NCI-H1436 (cell line): ENCODE measurements at places on chromosomes 6 and 20.

GRCh38 chr20:24701668-24702067 lies 232.2 kb downstream of the SYNDIG1 start:
- DNase-seq: no peak

GRCh38 chr20:10731190-10731965 lies 57.6 kb upstream of the JAG1 start:
- no peak for DNase-seq

GRCh38 chr6:136011475-136011874 lies 160.0 kb downstream of the PDE7B start:
- no peak for DNase-seq

- DNase-seq: no peak
These were observed 1357.7 kb upstream of the GJE1 start for GRCh38 chr6:140775061-140775460.

GRCh38 chr20:63064745-63065711 lies 58.3 kb upstream of the BHLHE23 start:
- DNase-seq: no peak

- DNase-seq: no peak
These were observed 9.1 kb downstream of the PRND start for GRCh38 chr20:4730780-4731179.

GRCh38 chr6:15474196-15474595 lies 188.6 kb downstream of the DTNBP1 start:
- DNase-seq: no peak

- peak; percentile 76 for DNase-seq
These were observed 8.9 kb downstream of the VSTM2L start for GRCh38 chr20:37911838-37912281.

- DNase-seq: no peak
These were observed 106.9 kb upstream of the ADGRF1 start for GRCh38 chr6:47149066-47149465.

- DNase-seq: peak; percentile 57
These were observed 24.4 kb downstream of the CNBD2 start for GRCh38 chr20:35992713-35993335.

- no peak for DNase-seq
These were observed 56.1 kb upstream of the UNC93A start for GRCh38 chr6:167235005-167235404.

DNA sequence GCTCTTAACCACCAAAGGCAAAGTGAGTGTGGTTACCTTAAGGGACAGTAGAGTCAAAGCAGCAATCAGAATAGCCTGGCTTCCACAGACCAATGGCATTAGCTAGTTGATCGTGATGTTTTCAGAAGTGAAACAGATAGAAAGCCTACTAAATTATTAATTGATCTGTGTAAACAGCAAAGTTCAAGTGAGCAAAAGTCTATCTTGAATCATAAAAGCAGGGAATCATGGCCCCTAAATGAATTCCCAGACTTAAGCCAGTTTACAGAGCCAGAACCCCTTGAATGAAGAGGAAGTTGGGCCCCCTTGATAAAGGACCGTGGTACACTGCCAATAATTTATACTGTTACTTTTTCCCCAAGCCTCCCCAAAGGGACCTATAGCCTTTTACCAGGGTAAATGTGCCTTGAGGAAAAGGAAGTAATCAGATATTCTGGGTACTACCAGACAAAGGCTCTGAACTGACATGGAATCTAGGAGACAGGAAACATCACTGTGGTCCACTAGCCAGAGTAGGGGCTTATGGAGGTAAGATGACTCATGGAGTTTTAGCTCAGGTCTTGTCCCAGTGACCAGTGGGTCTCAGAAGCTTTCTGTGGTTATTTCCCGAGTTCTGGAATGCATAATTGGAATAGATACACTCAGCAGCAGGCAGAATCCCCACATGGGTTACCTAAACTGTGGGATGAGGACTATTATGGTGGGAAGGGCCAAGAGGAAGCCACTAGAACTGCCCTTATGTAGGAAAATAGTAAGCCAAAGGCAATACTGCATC lies 317.5 kb downstream of the CD83 start:
- no peak for DNase-seq

DNA sequence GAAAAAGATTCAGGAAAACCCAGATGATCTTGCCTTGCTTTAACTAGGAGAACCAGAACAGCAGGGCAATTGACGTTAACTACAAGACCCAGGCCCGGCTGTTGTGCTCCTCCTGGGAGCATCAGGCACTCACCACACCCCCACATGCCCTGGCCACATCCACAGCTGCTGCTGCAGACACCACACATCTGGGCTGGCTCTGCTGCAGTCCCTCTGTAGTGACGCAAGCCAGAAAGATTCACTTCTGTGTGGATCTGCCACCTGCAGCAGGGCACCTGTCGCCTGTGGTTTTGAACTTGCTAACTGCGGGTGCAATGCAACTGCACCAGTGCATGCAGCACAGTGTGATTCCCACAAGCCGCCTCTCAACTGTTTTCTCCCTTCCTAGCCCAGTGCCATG lies 228.8 kb downstream of the SYNDIG1 start:
- DNase-seq: no peak

GRCh38 chr6:129662406-129662766 lies 47.6 kb downstream of the ARHGAP18 start:
- DNase-seq: no peak

- no peak for DNase-seq
These were observed 17.3 kb upstream of the SNRPB2 start for GRCh38 chr20:16712511-16712947.

GRCh38 chr20:32727683-32728082 lies 15.6 kb downstream of the COMMD7 start:
- no peak for DNase-seq

GRCh38 chr20:63576311-63576710 lies 2.3 kb upstream of the HELZ2 start:
- DNase-seq: no peak

DNA sequence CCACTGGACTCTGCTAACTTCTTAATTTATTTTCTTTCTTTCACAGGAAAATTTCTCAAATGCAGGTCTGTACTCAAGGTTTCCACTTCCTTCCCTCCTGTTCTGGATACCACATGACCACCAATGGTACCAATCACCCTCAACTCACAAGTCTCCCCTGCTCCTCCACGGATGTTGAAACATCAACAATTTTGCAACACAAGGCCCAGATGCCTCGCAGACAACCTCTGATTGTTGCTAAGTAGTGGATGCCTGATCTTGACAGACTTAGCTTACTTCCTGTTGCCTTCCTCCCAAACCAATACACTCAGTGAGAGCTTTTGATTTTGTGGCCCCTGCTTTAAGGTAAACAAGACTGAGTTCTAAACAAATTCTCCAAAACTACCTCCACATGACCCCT lies 146.6 kb downstream of the FRK start:
- DNase-seq: no peak
